ENCODE measurements at places on chromosomes 3 and 15.

DNA sequence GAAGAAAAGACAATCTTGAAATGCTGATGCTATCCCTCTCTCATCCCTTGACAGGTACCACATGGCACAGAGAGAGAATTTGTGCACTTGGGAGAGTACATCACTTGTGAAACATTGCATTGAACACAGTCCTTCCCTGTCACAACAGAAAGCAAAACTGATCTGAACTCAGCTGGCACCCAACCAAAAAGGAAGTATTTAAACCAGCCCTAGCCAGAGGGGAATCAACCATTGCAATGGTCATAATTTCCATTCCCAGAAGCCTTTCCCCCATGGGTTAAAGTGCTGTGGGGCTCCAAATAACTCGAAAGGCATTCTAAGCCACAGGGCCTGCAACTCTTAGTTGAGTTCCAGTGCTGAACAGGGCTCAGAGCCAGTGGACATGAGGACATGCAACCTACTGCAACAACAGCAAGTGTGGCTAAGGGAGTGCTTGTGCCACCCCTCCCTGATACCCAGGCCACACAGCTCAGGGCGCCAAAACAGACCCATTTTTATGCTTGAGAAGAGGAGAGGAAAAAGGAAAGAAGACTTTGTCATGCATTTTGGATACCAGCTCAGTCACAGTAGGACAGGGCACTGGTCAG, 530.8 kb upstream of the BCHE start:
- peak; percentile 12 for DNase-seq

GRCh38 chr15:47814620-47815019, 97.3 kb downstream of the SEMA6D start:
- DNase-seq = no peak

GRCh38 chr3:195820901-195821300, 9.2 kb upstream of the MUC4 start:
- no peak for DNase-seq

GRCh38 chr3:158127250-158128219, 17.6 kb downstream of the RSRC1 start:
- no peak for DNase-seq

- DNase-seq = peak; percentile 62
Measured at GRCh38 chr3:87145553-87145952, 81.6 kb upstream of the CHMP2B start.

- no peak for DNase-seq
Measured at GRCh38 chr3:120428924-120429323, 21.9 kb downstream of the FSTL1 start.

DNA sequence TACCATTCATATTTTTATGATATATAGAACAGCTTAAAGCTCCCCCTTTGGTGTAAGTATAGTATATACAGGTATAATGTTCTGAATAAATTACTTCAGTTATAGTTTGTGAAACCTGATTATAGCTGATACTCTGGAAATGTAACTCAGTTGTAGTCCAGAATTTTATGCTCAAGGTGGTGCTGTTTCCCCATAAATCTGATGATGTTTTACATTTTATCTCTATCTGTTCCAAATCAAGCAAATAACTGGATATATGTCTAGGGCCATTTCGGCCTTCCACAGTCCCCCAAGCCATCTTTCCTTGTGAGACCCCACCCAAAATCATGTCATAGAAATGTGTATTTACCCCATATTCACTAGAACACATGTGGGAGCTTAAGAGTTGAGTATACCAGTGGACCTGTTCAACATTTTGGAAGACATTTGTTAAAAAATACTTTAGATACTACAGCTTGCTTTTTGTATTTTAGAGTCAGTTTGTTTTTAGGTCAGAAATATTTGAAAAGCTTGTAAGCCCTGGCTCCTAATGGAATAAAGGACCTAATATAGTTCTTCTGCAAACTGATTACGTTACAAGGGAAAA, 107.1 kb downstream of the ATG7 start:
- peak; percentile 73 for DNase-seq

DNA sequence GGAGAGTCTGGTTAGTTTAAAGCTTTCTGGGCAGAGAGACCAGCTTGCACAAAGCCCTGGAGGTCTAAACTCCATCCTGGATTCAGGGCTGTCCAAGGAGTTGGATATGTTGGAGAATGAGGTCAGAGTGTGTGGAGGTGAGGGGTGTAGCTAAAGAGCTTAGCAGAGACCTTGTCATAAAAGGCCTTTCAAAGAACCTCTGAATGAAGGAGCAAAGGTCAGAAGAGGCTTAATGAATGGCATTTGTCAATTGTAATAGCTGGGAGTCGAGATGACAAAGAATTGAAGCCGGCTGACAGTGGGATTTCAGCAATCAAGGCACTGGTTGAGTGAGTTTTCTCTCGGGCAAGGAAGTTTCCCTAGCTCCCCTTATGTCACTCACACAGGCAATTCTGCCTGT, 202.6 kb downstream of the PDCD6IP start:
- DNase-seq = no peak

- no peak for DNase-seq
Measured at GRCh38 chr3:78913711-78914110, 854.1 kb downstream of the ROBO1 start.

- DNase-seq = no peak
Measured at GRCh38 chr3:158420654-158421396, 150.2 kb upstream of the MLF1 start.

GRCh38 chr3:183782576-183783276, 42.7 kb downstream of the MAP6D1 start:
- no peak for DNase-seq

DNA sequence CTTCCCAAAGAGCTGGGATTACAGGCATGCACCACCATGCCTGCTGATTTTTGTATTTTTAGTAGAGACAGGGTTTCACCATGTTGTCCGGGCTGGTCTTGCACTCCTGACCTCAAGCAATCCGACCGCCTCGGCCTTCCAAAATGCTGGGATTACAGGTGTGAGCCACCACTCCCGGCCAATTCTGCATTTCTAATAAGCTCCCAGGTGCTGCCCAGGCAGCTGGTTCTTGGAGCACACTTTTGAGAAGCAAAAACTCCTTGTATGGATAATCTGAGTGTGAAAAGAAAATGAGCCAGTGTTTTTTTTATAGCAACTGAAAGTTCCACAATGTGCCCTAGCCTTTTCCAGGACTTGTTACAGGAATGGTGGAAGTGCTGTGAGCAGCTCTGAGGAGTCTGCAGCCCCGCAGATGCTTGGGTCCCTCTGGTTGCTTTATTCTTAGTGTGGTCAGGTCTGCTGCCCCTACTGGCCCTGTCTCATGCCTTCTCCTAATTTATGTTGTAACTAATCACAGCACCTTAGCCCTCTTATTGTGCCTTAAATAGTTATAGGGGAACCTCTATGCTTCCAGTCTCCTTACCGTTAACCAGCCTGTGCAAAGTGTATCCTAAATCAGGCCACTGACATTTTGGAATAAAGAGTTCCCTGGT, 13.5 kb upstream of the KCNAB1 start:
- no peak for DNase-seq

DNA sequence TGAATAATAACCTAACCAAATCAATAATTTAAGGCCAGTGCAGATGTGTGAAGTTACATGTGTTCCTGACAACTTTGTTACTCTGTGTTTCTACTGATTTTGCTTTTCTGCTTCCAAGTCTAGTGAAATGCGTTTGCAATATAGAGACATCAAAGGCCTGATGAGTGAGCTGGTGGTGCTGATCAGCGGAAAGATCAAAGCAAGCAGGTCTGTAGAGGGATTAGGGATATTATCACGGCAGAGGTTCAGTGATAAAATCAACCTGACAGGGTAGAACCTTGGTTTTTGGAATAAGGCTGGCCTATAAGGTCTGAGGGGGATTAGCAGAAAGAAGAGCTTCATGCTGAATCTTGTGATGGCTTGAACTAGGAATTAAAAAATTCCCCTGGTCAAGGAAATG, 111.7 kb downstream of the EDEM1 start:
- no peak for DNase-seq

DNA sequence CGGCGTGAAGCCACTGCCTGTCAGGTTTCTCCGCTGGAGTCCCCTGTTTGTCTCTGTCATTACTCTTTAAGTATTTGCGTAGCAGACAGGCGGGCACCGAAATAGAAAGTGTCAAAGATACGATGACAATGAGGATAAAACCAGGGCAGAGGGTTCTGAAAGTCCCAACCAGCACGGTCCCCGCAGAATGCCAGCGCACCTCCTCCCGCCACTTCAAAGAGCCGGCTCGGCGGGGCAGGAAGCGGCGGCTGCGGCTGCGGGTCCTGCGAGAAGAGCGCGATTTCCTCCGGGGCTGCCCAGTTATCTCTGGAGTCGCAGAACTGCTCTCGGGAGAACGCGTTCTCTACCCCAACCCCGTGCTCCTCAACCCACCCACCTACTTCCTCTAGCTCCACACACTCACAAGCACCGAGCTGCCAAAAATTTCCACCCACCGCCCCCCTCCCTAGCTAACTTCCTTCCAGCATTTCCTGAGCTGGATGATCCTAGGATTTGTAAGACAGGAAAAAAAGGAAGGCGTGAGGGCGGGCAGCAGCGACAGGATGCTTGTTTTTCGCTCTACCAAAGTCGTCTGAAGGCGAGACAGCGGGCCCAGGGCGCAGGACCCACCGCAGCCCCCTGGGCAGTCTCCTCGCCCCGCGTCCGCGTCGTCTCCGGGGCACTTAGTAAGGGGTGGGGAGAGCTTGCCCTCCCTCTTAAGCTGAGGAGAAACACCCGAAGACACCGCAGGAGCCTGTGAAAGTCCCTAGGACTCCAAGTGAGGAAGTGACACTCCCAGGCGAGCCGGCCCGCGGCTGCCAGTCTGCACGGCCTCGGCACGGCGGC, at the start of gene ARHGAP31:
TSS of gene ARHGAP31 (plus strand) at position 513 of the 825 bp plus-strand sequence. CDS start 522 bp downstream, outside the sequence.
- peak; percentile 66 for DNase-seq

GRCh38 chr3:115660646-115661337, 37.5 kb downstream of the GAP43 start:
- DNase-seq = no peak

- no peak for DNase-seq
Measured at GRCh38 chr3:147410116-147410525, 956 bp downstream of the ZIC1 start.

DNA sequence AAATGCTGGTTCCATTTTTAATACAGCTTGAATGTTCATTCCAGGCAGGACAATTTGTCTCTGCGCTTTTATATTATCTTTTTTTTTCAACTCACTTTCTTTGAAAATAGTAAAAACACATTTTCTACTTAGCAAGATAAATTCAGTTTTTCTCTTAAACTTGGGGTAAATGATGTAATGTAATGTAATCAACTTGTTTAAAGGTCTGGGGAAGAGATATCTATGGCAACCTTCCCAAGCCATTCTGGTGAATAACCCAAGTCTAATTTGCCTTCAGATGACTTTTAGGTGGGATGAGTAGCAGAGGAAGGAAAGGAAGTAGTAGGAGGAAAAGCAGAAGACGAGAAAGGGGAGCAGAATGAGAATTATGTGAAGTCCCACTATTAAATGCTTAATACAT, 335.1 kb downstream of the SV2B start:
- no peak for DNase-seq

DNA sequence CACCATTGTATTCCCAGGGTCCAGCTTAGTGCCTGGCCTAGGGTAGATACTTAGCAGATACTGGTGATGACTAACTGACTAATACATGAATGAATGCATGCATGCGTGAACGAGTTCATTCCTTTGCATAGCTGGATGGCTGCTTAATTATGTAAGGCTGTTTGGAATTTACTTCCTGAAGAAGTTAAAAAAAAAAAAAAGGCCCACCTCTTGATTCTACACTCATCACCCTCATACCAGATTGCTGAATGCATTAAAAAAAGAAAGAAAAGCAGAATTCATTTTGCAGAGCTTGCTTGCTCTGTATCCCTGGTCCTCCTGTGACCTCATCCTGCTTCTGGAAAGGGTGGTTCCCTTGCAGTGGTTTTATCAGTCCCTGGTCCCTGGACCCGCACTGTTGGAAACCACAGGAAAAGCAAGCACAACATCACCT, 277.6 kb upstream of the CFAP20DC start:
- no peak for DNase-seq

GRCh38 chr3:188697127-188697526, 474.6 kb upstream of the TPRG1 start:
- no peak for DNase-seq

DNA sequence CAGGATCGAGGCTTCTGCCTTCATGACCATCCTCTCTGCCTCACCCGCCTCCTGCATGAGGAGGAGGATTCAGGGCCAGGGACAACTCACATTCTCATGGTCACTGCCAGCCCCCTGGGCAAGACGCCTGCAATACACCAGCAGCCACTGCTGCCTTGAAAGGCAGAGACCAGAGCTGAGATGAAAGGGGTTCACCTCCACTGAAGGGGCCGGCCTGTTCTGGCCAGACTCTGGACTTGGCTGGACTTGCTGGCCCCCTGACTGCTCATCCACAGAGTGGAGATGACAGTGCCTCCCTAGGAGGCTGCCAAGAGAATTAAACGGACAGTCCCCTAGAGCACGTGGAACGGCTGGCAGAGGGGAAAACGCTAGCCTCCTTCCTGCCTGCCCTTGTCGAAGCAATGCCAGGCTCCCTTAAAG, 35.2 kb downstream of the MGLL start:
- DNase-seq = no peak

- DNase-seq = no peak
Measured at GRCh38 chr3:52262447-52262846, 16.0 kb downstream of the WDR82 start.

DNA sequence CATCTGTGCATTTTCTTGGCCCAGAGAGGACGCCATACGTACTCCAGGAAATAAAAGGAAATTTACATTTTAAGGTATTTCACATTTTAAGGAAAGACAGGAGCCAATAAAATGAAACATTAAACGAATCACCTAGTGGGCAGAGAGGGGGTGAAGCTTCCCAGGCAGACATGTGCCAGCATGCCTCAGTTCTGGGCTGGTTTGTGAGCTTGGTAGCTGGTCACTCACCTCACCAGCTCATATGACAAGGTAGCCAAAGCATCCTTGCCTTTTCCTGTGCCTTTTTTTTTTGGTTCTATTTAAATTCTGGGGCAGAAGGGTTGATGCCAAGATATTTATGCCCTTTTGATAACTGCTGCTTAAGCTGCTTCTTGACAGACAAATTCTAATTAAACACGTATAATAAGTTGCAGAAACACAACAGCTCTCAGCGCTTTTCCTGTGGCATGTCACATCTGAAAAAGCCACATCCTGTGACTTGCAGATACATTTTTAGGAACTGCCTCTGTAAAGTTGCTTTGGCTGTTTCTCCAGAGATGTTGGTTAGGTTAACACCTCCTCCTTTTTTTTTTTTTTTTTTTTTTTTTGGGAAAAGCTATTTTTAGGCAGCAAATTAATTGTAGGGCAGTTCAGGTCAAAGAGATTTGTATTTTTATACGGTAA, 218.6 kb downstream of the PDCD6IP start:
- peak; percentile 73 for DNase-seq

GRCh38 chr3:41299036-41299435, 99.7 kb downstream of the CTNNB1 start:
- DNase-seq = no peak

DNA sequence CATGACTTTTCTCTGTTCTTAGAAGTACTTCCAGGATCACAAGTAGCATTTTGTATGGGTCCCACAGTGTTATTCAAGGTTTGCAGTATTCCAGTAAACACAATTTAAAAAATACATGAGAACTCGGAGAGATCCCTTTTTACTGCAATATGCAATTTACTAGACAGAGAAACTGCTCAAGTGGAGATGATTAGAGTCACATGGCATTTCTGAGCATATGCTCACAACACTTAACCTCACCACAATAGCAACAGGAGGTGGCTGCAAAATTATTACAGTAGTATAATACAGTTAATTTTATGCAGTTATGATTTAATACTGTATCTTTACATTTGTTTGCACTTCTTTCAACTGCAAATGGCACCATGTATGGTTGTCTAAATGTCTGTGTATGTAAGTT, 87.5 kb downstream of the PIK3CB start:
- no peak for DNase-seq

- peak; percentile 5 for DNase-seq
Measured at GRCh38 chr15:54810031-54810430, 386.7 kb downstream of the RSL24D1 start.

All from hematopoietic multipotent progenitor cell treated with erythropoietin and hydrocortisone succinate and interleukin-3 and kit ligand, for 6 days (in vitro differentiated cells).